ENCODE measurements at places on chromosomes 6 and 20.

DNA sequence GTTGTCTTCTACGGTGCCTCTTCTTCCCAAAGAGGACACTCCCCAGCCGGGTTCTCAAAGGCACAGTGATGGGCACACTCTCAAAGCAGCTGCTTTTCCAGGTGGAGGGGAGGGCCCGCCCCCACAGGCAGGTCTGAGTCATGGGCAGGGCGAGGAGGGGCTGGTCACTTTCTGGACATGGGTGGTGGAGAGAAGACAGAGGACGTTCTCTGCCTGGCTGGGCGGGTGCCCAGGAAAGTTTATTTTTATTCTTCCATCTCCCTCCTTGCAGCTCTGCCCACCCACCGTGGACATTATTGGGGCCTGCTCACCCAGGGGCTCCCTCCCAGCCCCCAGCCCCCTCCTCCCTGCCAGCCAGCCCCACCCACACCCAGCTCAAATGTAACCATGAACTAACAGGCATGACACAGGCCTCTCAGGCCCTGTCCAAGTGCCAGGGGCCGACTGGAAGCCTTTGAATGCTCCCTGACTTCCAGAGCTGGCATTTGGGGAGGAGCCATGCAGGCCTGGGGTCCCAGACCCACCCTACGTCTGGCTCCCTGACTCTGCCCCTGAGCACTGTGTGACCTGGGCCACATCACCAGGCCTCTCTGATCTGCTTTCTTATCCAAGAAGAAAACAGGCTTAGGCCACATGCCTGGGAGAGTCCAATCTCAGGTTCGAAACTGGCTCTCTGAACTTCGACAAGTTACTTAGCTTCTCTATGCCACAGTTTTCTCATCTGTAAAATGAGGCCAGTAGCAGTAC, 8.0 kb downstream of the TGM2 start:
- no peak for DNase-seq

DNA sequence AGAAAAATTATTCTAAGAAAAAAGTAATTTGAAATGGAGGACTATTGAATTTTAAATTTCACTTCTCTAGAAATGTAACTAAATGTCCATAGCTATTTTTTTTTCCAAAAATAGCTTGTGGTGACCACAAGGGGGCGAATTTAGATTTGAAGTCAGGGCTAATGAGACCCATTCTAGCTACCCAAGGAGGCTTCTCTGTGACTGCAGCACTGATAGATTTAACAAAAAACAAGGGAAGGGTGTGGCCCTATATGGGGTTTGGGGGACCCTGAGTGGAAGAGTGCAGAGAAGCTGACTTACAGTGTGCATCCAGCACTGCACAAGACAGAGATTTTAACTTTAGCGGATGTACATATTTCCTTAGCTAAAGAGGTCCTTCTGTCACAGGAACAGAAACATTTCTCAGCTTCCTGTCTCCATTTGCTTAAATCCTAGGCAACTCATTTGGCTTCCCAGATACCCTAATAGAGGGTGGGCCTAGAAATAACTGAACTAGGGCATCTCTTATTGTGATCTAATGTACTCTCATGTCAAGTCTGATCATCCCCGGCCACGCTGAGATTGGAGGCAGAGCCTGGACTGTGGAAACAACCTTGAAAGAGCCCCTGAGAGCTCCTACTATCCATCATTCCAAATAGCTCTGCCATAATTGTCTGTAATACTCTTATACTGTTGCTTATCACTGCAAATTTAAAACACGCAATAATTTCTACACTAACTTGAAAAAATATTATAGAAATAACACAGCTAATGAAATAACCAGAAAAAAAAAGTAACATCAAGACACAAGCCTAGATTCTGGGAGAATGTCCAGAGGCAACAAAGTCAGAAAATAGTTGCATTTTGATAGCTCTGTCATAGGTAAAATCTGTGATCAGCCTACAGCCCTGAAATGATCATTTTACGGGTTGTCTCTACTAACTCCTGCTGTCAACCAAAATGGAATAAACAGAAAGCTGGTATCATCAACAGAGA, 93.6 kb downstream of the SNAP91 start:
- DNase-seq, result no peak

GRCh38 chr6:74534465-74535211, 671.2 kb downstream of the COL12A1 start:
- DNase-seq, result no peak

DNA sequence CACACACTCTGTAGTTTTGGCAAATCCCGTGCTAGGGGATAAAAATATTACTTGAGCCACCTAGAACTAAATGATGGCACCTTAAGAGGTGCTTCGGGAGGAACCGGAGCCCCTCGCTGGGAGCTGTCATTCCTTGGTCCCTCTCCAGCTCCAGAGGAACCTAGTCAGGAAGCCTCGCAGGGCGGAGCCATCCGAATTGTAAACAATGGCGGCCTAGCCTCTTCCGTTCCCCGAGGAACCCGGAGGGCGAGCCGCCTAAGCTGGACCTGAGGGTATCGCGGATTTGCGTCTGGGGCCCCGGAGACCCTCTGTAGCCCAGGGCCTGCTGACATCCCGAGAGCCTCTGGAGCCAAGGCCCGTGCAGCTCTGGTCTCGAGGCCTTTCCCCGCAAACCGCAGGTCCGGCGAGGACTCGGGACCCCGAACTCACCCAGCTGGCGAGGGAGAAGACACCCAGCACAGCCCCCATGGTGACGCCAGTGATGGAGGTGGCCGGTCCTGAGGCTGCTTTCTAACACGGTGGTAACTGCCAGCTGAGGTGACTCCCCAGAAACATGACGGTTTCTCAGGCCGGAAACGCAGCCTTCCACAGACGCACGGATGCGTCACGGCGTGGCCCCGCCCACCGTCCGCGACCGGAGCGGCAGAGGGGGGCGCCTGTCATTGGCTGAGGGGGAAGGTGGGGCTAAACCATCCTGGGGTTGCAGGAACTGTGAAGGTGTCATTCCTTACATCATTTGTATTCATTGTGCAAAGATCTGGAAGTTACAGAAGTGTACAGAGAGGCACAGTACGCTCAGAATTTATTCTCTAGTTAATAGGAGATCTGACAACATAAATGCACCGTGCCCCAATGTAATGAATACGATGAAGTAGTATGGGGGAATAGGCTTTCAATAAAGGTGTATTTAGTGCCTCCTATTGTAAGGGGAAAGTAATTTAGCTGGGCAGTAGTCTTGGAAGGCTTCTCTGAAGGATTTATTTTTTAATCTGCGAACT, at the start of gene SERINC3:
Gene SERINC3 (minus strand): TSS at position 587 of the 998 bp plus-strand sequence. CDS start 119 bp downstream, at position 468.
- peak; percentile 98 for DNase-seq

GRCh38 chr6:168221497-168222079, 98.0 kb downstream of the DACT2 start:
- no peak for DNase-seq
